Right renal pelvis (tissue), 4 donors: ENCODE measurements at places on chromosomes 3 and 15. TPM values are rescaled to one million over a fixed set of nuclear protein-coding genes. Genes with fewer than 3 reads are reported as not detected.

The MUSTN1 gene
- polyA plus RNA-seq, result 0.60 TPM

The RLBP1 gene
- not detected for polyA plus RNA-seq

GRCh38 chr3:28800203-28800602 is 451.6 kb upstream of the AZI2 start:
- DNase-seq, result no peak

GRCh38 chr15:69859866-69860265 is 237.9 kb downstream of the TLE3 start:
- no peak for DNase-seq

The UCN2 gene
- polyA plus RNA-seq, result 0.53 TPM

The CPB1 gene
- polyA plus RNA-seq, result 0.60 TPM

DNA sequence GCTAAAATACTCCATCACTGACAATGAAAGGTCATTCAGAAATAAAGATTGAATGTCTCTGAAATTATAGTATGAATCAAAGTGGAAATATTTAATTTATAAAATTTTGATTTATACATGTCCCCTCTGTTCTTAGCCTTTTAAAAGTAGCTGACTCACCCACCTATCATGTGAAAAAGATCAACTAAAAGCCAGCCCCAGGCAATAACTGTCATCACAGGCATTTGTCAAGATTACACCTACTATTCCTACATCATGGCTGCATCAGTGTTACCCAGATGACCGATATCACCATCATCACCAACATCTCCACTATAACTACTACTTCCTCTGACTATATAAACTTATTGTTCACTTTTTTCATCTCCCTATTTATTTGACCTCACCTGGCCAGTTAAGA is 14.3 kb upstream of the PIK3R4 start:
- DNase-seq, result no peak

The CFAP100 gene
- polyA plus RNA-seq, result 0.44 TPM

The FBXO40 gene
- 0.01 TPM for polyA plus RNA-seq

DNA sequence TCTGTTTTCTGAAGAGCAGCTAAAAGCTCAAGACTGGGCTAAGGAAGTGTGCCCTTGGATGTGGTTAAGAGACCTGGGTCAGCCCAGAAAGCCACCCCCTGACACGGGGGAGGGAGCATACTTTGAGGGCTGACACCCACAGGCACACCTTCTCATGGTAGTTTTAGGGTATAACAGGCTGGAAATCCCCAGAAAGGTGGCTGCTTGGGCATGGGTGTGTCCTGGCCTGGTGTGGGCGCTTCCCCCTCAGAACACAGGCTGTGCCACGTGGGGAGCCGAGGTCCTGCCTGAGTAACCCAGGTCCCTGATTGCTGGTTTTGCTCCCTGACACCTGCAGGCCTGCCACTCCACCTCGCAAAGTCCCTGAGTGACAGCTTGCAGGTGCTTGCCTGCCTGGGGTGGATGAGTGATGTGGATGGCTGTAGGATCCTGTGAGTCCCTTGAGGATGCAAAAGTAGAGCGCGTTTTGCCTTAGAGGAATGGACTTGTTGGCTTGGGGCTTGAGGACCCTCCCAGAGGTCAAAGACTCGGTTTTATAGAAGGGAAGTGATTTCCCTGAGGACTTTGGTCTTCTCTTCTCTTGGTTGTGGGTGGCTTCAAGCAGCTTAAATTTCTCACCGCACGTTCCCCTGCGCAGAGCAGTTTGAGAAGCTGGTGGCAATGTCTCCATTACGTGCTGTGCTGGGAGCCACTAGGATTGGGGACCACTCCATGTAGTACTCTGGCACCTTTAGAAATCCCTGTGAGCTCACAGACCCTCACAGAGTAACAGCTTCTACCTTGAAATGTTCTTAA is 94.4 kb downstream of the DNASE1L3 start:
- no peak for DNase-seq

GRCh38 chr3:178777718-178778411 is 241.6 kb downstream of the KCNMB2 start:
- DNase-seq, result no peak

- no peak for DNase-seq
Measured at GRCh38 chr3:13136426-13136825, 63.2 kb upstream of the IQSEC1 start.

The MYH15 gene
- polyA plus RNA-seq, result 0.26 TPM

DNA sequence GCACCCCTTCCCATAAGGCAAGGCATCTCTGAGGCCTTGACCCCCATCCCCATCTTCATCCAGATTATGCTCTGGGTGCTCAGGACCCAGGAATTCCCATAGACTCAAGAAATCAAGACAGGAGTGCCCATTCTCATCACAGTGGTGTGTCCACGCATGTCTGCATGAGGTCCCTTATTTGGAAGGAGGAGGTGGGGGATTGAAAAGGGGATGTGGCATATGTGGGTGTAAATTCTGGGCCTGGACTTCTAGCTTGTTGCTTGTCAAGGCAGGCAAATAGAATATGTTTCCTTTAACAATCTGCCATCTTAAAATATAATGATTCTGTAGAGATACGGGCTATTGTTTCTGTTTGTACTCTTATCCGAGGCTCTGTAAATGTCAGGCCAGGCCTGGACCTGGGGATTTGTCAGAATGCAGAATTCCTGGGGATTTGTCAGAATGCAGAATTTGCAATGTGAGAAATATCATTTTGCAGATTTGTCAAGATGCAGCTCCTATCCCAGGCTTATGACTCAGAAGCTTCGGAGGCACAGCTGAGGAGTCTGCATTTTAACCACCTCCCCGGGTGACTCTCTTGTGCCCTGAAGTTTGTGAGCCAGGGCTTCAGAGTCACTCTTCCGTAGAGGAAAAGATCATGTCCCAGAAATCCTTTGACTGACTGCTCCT is 157.8 kb downstream of the SV2B start:
- no peak for DNase-seq

The GOLGA8J gene
- polyA plus RNA-seq, result 0.69 TPM

DNA sequence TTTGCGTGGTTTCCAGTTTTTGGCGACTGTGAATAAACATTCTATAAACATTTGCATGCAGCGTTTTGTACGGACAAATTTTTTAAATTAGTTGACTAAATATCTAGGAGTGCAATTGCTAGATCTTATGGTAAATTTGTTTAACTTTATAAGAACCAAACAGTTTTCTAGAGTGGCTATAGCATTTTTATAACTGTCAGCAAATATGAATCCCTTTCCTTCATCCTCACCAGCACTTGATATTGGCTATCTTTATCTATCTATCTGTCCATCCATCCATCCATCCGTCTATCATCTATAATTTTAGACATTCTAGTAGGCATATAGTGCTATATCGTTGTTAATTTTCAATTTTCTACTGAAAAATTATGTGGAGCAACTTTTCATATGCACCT is 158.4 kb upstream of the CHRNA7 start:
- DNase-seq, result no peak

The GOLGA6L7 gene
- 0.24 TPM for polyA plus RNA-seq

DNA sequence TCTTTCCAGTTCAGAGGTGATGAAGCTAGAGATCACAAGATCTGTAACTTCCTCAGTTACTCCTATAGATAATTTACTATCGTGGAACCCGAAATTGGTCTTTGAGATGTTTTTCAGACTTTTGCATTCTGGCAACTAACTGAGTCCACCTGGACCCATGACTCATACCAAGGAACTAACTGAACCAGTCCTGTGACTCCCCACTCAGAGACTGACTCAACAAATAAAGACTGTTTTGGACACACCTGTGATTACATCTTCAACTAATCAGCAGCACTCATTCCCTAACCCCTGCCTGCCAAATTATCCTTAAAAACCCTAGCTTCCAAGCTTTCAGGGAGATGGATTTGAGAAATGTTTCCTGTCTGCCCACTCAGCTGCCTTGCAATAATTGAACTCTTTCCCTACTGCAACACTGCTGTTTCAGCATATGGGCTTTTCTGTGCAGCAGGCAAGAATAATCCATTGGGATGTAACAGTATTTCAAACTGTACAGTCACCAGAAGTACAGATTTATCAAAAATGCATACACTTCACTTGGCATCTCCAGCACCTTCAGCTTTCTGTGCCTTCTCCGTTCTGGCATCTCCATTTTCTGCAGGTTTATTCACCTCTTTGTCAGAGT is 57.7 kb downstream of the GATM start:
- DNase-seq, result no peak

DNA sequence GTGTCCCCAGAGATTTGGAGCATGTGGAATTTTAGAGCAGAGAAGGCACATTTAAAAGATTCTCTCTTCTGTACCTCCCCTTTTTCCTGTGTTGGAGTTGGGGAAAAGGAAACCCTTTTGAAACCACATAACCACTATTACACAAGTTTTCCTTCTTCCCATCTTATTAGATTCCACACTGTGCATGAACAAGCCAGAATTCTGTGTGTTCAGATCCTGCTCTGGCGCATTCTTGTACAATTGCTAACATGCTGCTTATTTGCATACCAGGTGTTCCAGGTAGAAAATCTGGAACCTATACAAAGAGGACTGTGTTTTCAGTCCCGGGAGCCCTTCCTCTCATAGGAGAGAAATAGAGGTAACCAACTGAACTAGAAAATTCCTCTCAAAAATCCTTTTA is 2.6 kb upstream of the CIB2 start:
- no peak for DNase-seq

DNA sequence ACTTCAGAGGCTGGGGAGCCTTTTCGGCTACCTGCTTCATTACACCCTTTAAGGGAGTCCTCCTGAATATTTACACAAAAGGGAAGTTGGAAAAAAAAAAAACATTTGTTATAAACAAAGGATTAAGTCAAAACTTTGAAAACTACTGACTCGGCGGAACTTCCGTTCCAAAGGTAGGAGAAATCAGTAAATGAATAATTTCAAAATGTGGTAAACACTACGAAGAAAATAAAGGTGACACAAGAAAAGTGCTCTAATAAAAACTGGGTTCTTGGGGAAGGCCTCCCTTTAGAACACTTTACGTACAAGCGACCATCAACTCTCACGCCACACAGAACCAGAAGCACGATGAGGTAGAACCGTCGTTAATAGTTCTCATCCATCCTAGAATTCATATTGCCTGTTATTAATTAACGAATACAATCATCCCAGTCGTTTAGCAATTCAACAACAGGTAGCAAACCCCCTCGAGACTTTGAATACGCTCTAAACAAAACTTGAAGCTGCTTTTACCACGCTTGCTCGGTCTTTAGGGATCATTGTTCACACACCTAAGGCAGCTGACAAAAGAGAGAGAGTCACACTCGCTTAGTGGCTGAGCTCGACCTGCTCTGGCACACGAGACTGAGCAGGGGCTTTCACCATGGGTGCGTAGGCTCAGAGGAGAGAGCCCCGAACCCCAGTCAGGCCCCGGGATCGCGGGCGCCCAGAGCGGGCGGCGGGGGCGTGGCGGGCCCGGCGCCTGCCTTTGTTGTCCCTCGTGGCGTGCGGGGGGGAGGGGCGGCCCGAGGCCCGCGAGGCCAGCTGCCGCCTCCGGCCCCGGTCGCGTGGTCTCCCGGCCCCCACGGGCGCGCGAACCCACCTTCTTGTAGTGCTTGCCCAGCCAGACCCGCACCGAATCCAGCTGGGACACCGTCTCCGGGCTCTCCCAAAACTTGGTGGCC is 680 bp downstream of the SMARCC1 start:
- no peak for DNase-seq

DNA sequence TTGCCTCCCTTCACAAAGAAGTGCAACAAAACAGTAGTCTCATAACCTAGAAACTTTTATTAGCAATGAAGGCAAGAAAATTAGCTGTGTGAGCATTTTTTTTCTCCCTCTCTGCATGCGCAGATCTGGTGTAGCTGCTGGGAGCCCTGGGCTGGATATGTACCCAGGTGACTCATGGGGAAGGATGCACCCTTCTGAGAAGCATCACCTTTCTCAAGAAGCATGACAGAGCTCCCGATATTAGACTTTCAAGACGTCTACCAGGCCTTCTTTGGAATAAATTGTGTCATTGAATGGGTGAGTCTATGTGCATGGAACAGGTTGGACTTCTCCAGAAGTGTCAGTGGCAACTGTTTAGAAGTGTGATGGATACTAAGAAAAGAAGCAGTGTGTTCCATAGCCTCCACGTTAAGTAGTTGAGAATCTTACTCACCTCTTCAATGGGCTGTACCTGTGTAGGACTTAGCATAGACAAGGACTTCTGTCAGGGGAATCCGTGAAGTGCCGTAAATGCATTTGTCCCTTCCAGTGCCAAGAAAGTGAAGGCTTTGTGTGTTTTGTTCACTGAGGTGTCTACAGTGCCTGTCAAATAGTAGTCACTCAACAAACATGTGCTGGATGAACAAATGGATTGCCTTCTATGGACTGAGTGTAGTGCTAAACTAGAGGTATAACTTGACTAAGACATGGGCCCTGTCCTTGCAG is 47.7 kb upstream of the RASGRP1 start:
- DNase-seq, result no peak

- no peak for DNase-seq
Measured at GRCh38 chr15:70137967-70138366, 40.2 kb upstream of the TLE3 start.

The IGDCC3 gene
- 8.6 TPM for polyA plus RNA-seq

The IDH3A gene
- 56.0 TPM for polyA plus RNA-seq

GRCh38 chr3:160616716-160617115 is 51.3 kb upstream of the KPNA4 start:
- no peak for DNase-seq

GRCh38 chr3:13023235-13023970 is 49.8 kb downstream of the IQSEC1 start:
- no peak for DNase-seq

DNA sequence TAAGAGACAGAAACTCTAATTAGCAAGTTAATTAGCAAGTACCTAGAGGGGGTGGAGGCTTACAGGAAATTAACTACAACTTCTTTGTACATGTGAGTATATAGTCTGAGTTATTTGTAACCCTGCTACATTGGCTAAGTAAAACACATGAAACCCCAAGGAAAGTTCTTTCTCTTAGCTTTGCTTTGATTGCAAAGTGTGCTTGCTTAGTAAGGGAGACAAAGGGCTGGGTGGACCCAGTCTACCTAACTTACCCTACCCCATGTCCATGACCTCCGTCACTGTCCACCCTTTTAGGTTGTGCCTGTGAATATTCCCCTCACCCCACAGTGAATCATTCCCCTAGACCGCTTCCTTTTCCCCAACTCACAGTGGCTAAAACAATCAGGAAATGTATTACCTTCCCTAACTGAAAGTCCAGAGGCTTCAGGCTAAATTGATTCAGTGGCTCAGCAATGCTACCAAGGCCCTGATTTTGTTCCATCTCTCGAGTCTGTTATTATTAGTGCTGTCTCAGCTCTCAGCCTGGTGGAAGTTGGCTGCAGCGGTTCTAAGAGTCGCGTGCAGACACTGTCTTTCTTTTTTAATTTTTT is 31.1 kb upstream of the RYR3 start:
- no peak for DNase-seq

DNA sequence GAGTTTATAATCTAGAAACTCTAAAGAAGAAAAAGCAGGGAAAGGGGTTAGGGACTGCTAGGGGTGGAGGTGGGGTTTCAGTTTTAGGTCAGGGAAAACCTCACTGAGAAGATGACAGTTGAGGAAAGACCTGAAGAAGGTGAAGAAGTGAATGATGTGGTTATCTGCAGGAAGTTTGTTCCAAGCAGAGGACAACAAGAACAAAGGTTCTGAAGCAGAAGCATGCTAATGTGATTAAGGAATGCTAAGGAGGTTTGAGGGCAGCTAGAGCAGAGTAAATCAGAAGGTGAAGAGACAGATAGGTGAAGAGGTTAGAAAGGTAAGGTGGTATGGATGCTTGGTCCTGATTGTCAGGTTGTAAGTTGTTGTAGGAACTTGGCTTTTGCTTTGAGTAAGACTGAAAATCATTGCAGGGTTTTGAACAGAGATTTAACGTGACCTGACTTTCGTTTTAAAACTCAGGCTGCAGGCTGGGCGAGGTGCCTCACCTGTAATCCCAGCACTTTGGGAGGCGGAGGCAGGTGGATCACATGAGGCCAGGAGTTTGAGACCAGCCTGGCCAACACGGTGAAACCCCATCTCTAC is 8.6 kb downstream of the OXSR1 start:
- DNase-seq, result no peak

- DNase-seq, result no peak
Measured at GRCh38 chr15:66734961-66735908, 33.2 kb downstream of the SMAD6 start.
